ENCODE measurements at places on chromosomes 4 and X. TPM values are rescaled to one million over a fixed set of nuclear protein-coding genes. Genes with fewer than 3 reads are reported as not detected.
A peak's percentile ranks its signal among the peaks of the same experiment; 100 is the strongest.

GRCh38 chr4:119209077-119209476 lies 3.4 kb upstream of the USP53 start:
- H3K27ac ChIP-seq = no peak overlapping the region
- H3K4me3 ChIP-seq = no peak overlapping the region
- no peaks in the 10 kb centered on the region for H3K27me3 ChIP-seq
- H3K4me1 ChIP-seq = no peaks in the 10 kb centered on the region
- no peaks in the 10 kb centered on the region for H3K36me3 ChIP-seq

DNA sequence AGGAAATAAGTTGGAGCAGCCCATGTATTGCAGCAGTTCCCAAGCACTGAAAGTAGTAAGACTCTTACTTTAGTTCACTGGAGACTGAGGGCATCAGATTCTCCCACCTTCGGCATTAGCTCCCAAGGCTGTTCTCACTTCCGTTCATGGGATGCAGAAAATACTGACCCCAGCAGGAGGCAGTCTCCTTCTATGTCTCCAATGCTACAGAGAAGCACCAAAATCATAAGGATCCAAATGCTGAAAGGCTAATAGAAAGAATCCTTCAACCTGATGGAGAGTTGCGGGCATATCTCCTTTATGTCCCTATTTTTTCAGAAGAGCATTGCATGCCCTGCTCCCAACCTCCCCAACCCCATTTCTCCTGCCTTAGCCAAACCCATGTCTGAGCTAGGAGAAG lies 32.4 kb downstream of the ADH7 start:
- H3K27ac ChIP-seq = peak overlapping the region; percentile 94
- H3K4me1 ChIP-seq = no peaks in the 10 kb centered on the region
- no peak overlapping the region for H3K4me3 ChIP-seq
- H3K27me3 ChIP-seq = no peaks in the 10 kb centered on the region

DNA sequence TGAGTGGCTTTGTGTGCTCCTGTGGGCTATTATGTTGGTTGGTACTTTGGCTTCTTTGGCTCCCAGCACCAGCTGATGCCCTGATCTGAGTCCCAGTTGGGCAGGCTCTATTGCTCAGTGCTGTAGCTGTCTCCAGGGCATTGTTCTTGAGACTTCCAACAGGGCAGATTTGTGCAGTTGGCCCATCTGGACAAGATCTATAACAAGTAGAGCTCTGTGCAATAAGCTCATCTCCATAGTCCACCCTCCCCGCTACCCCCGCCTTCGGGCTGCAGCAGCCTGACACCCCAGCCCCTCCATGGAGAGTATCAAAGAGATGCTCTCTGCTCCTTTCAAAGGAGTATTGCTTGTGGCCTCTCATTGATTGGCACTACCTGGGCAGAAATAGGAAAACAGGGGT lies 5.8 kb upstream of the TMEM31 start:
- H3K4me1 ChIP-seq = no peaks in the 10 kb centered on the region
- no peak overlapping the region for H3K27ac ChIP-seq

DNA sequence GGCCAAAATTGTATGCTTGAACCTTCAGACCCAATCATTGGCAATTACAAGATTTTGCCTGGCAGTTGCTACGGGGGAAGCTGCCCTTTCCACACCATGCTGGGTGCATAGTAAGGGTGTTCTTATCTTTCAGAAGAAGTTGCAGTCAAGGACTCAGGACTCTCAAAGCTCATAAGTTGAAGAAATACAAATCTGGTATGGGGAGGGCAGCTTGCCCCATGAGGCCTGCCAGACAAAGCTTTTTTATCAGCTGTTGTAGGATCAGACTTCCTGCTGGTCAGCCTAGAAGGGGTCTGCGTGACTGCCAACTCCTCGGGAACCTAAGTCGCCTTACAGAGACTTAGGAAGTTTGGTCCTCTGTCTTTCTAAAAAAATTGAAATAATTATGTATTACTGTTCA lies 174.9 kb upstream of the TECRL start:
- no peaks in the 10 kb centered on the region for H3K4me1 ChIP-seq
- no peak overlapping the region for H3K27ac ChIP-seq
- no peaks in the 10 kb centered on the region for H3K36me3 ChIP-seq
- no peak for DNase-seq
- H3K4me3 ChIP-seq = no peak overlapping the region

GRCh38 chr4:23924556-23924955 lies 34.7 kb upstream of the PPARGC1A start:
- no peaks in the 10 kb centered on the region for H3K36me3 ChIP-seq
- H3K27me3 ChIP-seq = no peaks in the 10 kb centered on the region
- peaks cover 25% of the 10 kb centered on the region for H3K4me1 ChIP-seq
- H3K4me3 ChIP-seq = no peak overlapping the region

DNA sequence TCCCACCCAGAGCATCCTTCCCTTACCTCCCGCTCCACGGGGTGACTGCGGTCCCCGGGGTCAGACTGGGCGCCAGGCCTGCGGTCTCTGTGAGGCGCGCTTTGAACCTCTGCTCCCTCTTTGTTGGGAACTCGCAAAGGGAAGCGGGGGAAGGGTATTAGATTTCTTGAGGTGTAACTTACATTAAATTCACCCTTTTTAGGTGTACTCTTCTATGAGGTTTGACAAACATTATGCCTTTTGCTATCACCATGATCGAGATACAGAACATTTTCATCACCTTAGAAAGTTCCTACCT lies 569 bp downstream of the DCK start:
- H3K4me1 ChIP-seq = no peaks in the 10 kb centered on the region
- peak overlapping the region; percentile 71 for H3K4me3 ChIP-seq
- no peak for DNase-seq
- no peaks in the 10 kb centered on the region for H3K27me3 ChIP-seq

Gene DHX15
- 35.6 TPM for total RNA-seq

- peaks cover 2% of the 10 kb centered on the region for H3K4me1 ChIP-seq
- no peak for DNase-seq
- no peak overlapping the region for H3K27ac ChIP-seq
Measured at GRCh38 chrX:40085714-40086113, 12.0 kb downstream of the BCOR start.

DNA sequence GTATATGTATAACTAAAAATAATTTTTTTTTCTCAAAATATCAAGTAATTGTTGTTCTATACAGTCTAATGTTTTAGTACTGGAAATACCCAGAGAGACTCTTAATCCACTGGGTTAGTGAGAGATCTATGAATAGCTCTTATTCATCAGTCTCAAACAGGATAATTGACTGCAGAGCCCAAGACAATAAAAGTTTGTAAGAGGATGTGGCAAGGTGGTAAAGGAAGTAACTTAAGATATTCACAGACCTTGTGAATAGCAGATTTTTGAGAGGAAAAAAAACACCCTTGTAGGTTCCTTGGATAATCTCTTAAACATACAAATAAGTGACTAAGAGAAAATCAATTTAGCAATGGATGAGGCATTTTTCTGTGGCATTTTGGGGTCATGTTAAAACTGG lies 210.9 kb upstream of the FAM241A start:
- H3K36me3 ChIP-seq = no peaks in the 10 kb centered on the region
- H3K4me1 ChIP-seq = no peaks in the 10 kb centered on the region
- no peak for DNase-seq
- no peak overlapping the region for H3K27ac ChIP-seq
- no peaks in the 10 kb centered on the region for H3K27me3 ChIP-seq

DNA sequence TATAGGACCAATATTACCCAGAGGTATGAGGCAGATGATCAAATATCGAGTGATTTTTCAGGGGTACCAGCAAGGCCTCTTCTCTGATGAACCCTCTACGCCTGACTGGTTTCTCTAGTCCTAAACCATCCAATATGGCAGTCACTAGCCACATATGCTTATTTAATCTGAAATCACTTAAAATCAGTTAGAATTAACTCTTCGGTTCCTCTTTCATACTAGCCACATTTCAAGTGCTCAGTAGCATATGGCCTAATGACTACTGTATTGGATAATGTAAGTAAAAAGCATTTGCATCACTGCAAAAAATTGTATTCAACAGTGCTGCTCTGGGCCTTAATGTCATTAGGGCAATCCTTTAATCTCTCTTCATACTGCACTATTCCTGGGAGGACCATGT lies 4.4 kb upstream of the APBB2 start:
- no peaks in the 10 kb centered on the region for H3K4me1 ChIP-seq
- H3K27ac ChIP-seq = no peak overlapping the region
- no peak for DNase-seq
- no peaks in the 10 kb centered on the region for H3K27me3 ChIP-seq
- H3K36me3 ChIP-seq = no peaks in the 10 kb centered on the region
- H3K4me3 ChIP-seq = no peak overlapping the region

Gene PNMA6A
- 20.4 TPM for total RNA-seq

DNA sequence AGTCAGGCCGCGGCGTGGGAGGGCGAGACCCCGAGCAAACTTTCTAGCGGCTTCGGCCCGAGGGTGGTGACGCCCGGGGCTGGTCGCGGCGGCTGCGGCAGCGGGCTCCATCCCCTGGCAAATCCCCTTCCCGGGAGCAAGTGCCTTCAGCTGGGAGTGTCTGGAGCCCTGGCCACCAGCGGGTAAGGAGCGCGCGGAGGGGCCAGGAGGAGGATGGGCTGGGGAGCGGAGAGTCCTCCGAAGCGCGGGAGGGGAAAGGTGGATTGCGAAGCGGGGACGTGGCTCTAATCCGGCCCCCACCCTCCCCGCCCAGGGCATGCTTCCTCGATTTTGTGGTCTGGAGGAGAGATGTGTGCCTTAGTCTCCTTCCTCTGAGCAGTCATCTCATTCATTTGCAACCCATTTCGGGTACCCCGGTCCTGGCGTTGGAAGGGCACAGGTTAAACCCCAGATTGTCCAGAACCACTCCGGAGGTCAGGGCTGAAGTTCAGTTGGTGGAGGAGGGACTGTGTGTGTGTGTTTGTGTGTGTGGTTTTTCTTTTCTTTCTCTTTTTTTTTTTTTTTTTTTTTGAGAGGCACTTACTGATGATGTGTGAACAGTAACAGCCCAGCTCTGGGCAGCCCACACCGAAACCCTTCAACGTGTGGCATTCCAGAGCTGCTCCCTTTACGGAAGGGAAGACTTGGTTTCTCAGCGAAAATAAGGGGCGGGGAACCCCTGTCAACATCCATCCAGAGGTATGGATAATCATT lies 516 bp downstream of the SGMS2 start:
- no peaks in the 10 kb centered on the region for H3K36me3 ChIP-seq
- H3K4me3 ChIP-seq = peak overlapping the region; percentile 87
- no peaks in the 10 kb centered on the region for H3K4me1 ChIP-seq
- no peaks in the 10 kb centered on the region for H3K27me3 ChIP-seq
- DNase-seq = no peak
- peak overlapping the region; percentile 93 for H3K27ac ChIP-seq

- DNase-seq = peak; percentile 80
- peak within 1 kb of the TSS; percentile 68 for H3K4me3 ChIP-seq
- H3K27ac ChIP-seq = peak within 1 kb of the TSS; percentile 76
- no peaks in the 10 kb centered on the region for H3K4me1 ChIP-seq
- no peaks in the 10 kb centered on the region for H3K36me3 ChIP-seq
Measured at GRCh38 chrX:18983666-18984380, at the start of gene PHKA2. Gene PHKA2, minus strand, starts transcription at chrX:18984114. Its CDS starts 182 bp downstream, at chrX:18983932.

- H3K36me3 ChIP-seq = no peaks in the 10 kb centered on the region
- H3K4me3 ChIP-seq = no peak overlapping the region
- peaks cover 26% of the 10 kb centered on the region for H3K4me1 ChIP-seq
- DNase-seq = no peak
Measured at GRCh38 chr4:112521123-112522023, 5.4 kb upstream of the NEUROG2 start.
